Cardiac fibroblast (primary cell): ENCODE measurements at places on chromosomes 6 and 20.

DNA sequence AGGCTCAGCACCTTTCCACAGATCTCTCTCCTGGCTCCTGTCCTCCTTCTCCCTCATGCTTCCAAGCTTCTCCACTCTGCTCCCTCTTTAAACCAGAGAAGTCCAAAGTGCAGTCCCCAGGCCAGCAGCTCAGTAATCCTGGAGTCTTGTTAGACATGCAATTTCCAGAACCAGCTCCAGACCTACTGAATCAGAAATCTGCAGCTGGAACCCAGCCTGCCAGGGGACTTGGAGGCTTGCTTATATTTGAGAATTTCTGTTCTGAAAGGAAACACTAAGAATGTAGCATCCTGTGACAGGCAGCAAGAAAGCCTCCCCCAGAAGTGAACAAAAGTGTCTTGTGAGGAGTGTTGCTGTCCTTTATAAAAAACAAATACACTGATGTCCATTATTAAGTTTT, 438.1 kb downstream of the BCKDHB start:
- DNase-seq: no peak

- DNase-seq: peak; percentile 39
Observed at GRCh38 chr6:117840541-117840983, 66.5 kb upstream of the SLC35F1 start.

GRCh38 chr6:78947529-78947928, 80.2 kb downstream of the IRAK1BP1 start:
- peak; percentile 37 for DNase-seq

GRCh38 chr6:31530659-31531058, 1.9 kb downstream of the MCCD1 start:
- no peak for DNase-seq

- no peak for DNase-seq
Observed at GRCh38 chr6:52579006-52579660, 2.3 kb upstream of the TRAM2 start.

- DNase-seq: no peak
Observed at GRCh38 chr20:25065072-25065624, 7.2 kb upstream of the ACSS1 start.
